ENCODE measurements at places on chromosomes 6 and 20. TPM values are rescaled to one million over a fixed set of nuclear protein-coding genes. Genes with fewer than 3 reads are reported as not detected.

The SCGN gene
- not detected for polyA plus RNA-seq

The TMEM200A gene
- 26.4 TPM for polyA plus RNA-seq

The SIGLEC1 gene
- 0.92 TPM for polyA plus RNA-seq

The LRRN4 gene
- 12.4 TPM for polyA plus RNA-seq

The NRSN1 gene
- 1.5 TPM for polyA plus RNA-seq

The OR2B6 gene
- not detected for polyA plus RNA-seq

Measured in left renal cortex interstitium (tissue), 4 donors.